ENCODE measurements at places on chromosomes 2 and 18. TPM values are rescaled to one million over a fixed set of nuclear protein-coding genes. Genes with fewer than 3 reads are reported as not detected.

- no peak for DNase-seq
These were observed 90.6 kb upstream of the EFEMP1 start for GRCh38 chr2:56014046-56014730.

DNA sequence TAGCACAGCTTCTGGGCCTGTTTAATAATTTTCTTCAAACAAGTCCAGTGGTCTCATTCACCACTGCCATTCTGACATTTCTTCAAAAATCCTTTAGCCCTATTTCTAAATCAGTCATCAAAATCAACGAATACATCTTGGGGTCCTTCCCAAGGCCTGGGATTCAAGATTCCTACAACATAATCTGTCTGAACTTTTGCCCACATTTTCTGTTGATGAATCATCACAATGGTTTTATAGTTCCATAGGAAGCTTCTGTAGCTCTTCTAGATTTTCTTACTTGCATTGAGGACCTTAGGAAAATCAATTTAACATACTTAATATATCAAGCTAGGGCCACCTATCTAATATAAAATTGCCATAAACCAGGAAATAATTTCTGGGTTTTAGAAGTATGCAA, 811.8 kb upstream of the ACVR2A start:
- no peak for DNase-seq

The REEP1 gene
- total RNA-seq: 8.2 TPM

- DNase-seq: no peak
These were observed 17.8 kb downstream of the IL1R2 start for GRCh38 chr2:102009557-102009956.

DNA sequence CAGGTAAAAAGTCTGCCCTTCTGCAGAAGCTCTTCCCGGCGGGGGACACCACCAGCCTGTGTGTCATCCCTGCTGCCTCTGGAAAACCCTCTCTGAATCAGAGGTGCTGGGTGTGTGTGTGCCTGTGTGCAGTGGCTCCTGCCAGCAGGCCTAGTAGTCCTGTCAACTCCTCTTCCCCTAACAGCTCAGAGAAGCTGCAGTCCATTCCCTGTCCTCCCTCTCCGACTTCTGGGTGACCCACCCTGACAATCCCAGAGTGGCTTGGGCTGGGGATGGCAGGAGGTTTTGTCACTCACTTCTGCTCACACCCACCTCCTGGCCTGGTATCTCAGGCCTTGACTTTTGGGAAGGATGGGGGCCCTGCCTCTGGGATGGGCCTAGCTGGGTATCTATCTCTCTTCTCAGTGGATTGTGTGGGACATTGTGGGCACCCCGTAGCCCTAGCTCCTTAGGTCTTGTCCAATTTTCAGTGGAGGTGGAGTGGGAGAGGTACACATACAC, 2.3 kb downstream of the WNT10A start:
- no peak for DNase-seq
